AG08395 (cell line): ENCODE measurements at places on chromosomes 7 and 10.

DNA sequence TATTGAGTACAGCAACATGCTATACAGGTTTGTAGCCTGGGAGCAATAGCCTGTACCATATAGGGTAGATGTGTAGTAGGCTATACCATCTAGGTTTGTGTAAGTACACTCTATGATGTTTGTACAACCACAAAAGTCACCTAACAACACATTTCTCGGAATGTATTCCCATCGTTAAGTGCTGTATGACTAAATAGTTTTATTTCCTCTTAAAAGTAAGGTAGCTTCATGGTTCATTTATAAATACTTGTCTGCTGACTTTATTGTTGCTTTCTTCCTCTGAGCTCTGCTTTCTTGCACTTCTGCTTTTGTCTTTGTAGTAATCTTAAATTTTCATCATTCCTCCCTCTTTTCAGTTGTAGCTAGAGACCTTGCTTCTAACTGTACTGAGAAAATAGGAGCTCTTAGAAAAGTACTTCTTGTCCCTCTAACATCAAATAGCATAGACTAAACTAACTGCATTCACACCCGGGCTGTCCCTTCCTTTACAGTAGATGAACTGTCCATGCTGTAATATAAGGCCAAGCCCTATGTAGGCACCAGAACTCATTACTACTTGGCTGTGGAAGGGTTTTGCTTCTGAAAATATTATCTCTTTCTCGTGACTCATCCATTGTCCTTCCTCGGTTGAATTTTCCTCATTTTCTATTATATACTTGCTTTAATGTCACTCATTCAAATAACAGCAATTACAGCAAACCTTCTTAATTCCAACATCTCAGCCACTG is 55.4 kb upstream of the FAM3C start:
- no peak for DNase-seq

- DNase-seq = no peak
Observed at GRCh38 chr7:136290351-136290750, 313.2 kb upstream of the MTPN start.

- DNase-seq = peak; percentile 100
Observed at GRCh38 chr7:98251601-98252424, at the start of gene TECPR1. TSS of gene TECPR1 (minus strand) at chr7:98252232. CDS start at chr7:98246146, 6,086 bp downstream.

- DNase-seq = peak; percentile 53
Observed at GRCh38 chr10:35433851-35434426, 97.6 kb downstream of the CCNY start.

- DNase-seq = no peak
Observed at GRCh38 chr7:134446446-134446845, 12.5 kb downstream of the AKR1B1 start.

GRCh38 chr10:103175580-103176285 is 17.3 kb downstream of the NT5C2 start:
- DNase-seq = no peak

DNA sequence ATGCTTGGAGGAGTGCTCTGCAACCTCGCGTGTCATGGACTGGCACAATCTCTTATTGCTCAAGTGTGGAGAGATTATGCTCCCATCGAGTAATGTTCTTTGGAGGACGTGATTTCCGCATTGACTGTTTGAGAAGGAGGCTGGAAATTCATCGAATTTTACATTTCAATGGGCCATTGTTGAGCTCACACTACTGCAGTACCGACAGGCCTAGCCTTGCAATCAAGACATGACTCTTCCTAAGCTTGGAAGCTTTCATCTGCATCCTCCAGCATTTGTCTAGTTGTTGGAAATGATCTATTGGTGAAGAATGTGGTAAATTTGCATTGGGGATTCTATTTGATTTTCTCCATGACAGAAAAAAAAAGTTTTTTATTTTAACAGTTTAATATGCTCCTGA is 156.8 kb downstream of the FZD1 start:
- DNase-seq = no peak

GRCh38 chr7:30463405-30464145 is 15.0 kb downstream of the NOD1 start:
- DNase-seq = no peak
